Activated T-helper 1 cell treated with Interleukin-2 at 50 U/mL for 16 hours (primary cell): ENCODE measurements at places on chromosomes 5 and 9.
A peak's percentile ranks its signal among the peaks of the same experiment; 100 is the strongest.

- no peak for DNase-seq
These were observed 53.6 kb downstream of the GIN1 start for GRCh38 chr5:103066326-103066725.

DNA sequence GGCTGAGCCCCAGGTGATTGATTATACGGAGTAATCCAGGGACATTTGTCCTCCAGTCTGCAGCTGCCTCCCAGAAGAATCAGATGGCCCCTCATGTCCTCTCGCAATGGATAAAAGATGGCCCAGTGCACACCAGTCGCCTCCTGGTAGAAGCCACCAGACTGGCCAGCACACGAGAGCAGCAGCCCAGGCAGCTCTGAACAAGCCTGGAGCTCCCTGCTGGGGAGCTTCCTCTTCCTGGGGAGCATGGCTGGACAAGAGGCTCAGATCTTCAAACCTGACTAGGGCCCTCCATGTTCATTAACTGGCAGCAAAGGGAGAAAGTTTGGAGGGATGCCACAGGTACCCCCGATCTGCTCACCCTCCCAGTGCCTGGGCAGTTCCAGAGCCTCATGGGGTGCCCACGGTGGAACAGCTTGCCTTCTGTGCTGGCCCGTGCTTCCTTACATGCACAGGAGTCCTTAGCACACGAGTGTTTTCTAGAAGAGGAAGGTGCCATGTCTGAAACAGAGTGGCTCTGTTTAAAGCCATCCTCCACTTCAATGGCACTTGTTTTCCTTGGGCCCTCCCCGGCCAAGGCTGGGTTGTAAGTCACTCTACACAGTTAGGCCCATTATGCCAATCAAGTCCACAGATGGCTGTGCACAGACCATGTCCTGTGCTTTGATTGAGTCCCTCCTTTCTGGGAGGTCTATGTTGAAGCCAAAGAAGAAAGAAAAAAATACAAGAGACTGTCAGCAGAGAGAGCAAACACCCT is 75.6 kb downstream of the PRRT1B start:
- no peak for DNase-seq

GRCh38 chr9:97562542-97562941 is 61.1 kb downstream of the TMOD1 start:
- DNase-seq, result no peak

GRCh38 chr5:35777358-35778087 is 79.2 kb upstream of the IL7R start:
- DNase-seq, result peak; percentile 44

DNA sequence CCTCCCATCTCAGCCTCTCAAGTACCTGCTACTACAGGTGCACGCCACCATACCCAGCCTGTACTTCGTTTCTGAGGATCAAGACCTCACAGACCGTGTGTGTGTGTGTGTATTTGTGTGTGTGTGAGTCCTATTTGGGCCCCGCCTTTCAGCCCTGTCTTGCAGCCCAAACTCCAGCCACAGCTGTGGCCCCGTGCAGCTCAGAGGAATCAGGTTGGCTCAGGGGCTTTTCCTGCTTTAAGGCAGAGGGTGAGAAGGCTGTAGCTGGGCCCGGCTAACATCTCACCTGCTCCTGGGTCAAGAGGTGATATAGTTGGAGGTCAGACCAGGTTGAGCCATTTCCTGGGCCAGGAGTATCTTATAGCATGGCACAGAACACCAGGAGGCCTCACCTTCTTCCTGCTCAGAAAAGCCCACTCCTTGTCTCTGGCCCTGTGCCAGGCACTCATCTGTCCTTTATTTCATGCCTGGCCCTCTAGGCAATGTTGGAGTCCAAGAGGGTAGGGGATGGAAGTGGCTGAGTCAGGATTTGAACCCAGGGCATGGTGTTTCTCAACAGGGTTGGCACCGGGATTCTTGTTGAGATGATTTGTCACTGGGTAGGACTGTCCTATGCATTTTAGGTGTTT is 1.6 kb upstream of the PHYKPL start:
- no peak for DNase-seq

- DNase-seq, result no peak
These were observed 28.2 kb downstream of the DCAF12 start for GRCh38 chr9:34098307-34098706.

DNA sequence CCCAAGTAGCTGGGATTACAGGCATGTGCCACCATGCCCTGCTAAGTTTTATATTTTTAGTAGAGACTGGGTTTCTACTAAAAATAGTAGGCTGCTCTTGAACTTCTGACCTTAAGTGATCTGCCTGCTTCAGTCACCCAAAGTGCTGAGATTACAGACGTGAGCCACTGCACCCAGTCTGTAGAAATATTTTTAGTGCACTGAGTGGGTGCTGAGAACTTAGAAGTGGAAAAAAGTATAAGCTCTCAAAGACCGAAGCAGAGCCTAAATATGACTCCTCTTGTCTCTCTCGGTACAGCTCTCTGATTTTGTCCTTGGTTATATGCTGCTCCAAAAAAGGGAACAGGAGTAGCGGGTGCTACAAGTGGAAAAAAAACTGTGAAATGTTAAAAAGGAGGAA is 353.8 kb upstream of the IZUMO3 start:
- DNase-seq, result no peak

GRCh38 chr5:57676222-57677098 is 193.8 kb upstream of the ACTBL2 start:
- no peak for DNase-seq

DNA sequence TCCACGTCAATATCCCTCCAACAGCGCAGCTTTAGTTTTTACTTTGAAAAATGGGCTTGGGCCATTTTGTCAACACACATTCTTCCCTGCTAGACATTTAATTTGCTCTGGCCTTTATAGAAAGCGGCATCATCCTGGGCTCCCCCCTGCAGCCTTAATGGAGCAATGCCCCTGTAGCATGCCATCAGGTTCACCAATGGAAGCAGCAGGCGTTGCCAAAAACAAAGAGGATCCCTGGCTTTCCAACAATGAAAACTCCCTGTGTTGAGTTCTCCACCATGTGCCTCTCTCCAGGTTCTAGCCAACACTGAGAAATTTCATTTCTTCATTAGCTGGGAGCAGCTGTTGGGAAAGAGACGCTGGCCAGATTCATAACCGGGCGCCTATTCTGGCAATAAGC is 139.5 kb downstream of the ZNF622 start:
- no peak for DNase-seq

GRCh38 chr5:102975457-102976182 is 144.3 kb downstream of the GIN1 start:
- no peak for DNase-seq

DNA sequence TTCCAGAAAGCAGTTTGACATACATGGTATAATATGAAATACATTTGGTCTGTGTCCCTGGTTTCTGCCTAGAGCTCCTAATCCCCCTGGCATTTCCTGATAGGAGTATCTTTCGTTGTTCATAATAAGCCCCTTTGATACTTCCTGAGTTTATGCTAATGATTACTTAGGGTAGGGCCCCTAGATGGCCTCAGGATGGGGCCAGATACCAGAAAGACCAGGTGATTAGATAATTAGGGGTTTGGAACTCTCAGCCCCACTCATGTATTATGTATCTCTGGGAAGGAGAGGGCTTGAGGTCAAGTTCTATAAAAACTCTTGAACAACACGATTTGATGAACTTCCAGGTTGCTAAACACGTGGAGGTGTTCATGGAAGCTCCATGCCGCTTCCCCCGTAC is 163.3 kb upstream of the ZNF608 start:
- DNase-seq, result no peak

GRCh38 chr9:99595796-99596195 is 225.9 kb upstream of the NR4A3 start:
- no peak for DNase-seq

DNA sequence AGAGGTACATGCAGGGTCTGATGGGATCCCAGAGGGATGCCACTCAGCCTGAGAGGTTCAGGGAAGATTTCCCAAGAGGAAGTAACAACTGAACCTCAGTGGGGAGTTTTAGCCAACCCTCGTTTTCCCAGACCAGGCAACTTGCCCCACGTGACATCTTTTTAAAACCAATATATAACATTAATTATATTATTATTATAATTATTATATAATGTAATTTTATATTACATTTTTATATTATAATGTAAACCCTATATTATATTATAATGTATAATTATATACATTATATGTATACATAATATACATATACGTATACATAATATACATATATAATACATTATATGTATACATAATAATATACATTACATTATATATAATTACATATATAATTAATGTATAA is 62.8 kb upstream of the WWC1 start:
- DNase-seq, result no peak

DNA sequence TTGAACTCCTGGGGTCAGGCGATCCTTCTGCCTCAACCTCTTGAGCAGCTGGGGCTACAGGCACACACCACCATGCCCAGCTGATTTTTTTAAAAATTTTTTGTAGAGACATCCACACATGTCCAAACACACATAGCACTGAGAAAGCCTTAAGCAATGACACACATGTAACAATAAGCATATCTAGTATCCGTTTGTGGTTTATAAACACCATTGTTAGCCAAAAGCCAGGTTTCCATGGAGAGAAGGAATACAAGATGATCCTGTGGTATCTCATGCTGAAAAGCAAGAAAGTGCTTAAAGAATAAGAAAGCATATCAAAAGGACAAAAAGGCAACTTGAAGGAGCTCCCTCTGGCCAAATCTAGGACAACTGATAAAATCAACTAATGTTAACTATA is 29.7 kb upstream of the SLC1A3 start:
- DNase-seq, result no peak

GRCh38 chr5:16538006-16538405 is 72.4 kb upstream of the ZNF622 start:
- DNase-seq, result no peak

DNA sequence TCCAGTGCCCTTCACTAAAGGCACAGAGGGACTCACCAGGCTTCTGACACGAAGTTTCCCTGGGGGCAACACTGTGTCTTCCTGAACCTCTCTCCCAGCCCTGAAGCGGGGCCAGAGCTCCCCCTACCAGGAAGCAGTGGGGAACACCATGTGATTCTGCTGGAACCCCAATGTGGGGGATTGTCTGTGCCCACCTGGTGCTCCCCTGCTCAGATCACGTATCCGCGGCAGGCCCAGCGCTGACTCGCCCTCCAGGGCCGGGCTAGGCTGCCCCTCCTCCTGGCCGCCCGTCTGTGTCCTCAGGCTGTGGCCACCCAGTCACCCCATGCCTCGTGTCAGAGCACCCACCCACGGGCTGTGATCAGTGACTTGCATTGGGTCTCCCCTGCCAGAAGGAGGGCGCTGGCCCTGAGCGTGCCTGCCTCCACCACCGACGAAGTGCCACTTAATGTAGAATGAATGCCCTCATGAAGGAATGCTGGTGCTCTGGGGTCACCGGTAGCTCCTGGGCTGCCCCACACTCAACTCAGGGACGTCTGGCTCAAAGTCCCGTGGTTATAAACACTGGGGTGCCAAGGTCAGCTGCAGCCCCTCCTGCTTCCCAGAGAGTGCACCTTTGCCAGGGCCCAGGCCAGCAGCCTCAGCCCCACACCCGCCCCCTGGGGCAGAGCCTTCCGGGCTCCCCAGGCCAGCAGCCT is 22.1 kb downstream of the SARDH start:
- DNase-seq, result no peak
